Activated T-helper 1 cell treated with anti-CD3 and anti-CD28 coated beads, Interleukin-12 subunit alpha, Interleukin-12 subunit beta, Interleukin-2, Interleukin-4 antibody, amounts not matched to agents 30 ng/mL and 10 ng/mL and 1 ng/mL, durations not matched to agents 14 hours and 24 hours and 36 hours (primary cell): ENCODE measurements at places on chromosomes 6 and 20. TPM values are rescaled to one million over a fixed set of nuclear protein-coding genes. Genes with fewer than 3 reads are reported as not detected.

- DNase-seq = no peak
- no peaks in the 10 kb centered on the region for H3K36me3 ChIP-seq
- H3K4me3 ChIP-seq = no peak overlapping the region
- no peak overlapping the region for H3K27ac ChIP-seq
- H3K27me3 ChIP-seq = peaks cover 16% of the 10 kb centered on the region
- no peaks in the 10 kb centered on the region for H3K4me1 ChIP-seq
These were observed 41.8 kb upstream of the FOXO3 start for GRCh38 chr6:108518714-108519576.

GRCh38 chr20:47370850-47371782 is 14.6 kb upstream of the ZMYND8 start:
- H3K27ac ChIP-seq = no peak overlapping the region
- no peaks in the 10 kb centered on the region for H3K27me3 ChIP-seq
- no peaks in the 10 kb centered on the region for H3K36me3 ChIP-seq
- H3K4me3 ChIP-seq = no peak overlapping the region

The STX11 gene
- total RNA-seq = 24.2 and 24.7 TPM in 2 replicates

DNA sequence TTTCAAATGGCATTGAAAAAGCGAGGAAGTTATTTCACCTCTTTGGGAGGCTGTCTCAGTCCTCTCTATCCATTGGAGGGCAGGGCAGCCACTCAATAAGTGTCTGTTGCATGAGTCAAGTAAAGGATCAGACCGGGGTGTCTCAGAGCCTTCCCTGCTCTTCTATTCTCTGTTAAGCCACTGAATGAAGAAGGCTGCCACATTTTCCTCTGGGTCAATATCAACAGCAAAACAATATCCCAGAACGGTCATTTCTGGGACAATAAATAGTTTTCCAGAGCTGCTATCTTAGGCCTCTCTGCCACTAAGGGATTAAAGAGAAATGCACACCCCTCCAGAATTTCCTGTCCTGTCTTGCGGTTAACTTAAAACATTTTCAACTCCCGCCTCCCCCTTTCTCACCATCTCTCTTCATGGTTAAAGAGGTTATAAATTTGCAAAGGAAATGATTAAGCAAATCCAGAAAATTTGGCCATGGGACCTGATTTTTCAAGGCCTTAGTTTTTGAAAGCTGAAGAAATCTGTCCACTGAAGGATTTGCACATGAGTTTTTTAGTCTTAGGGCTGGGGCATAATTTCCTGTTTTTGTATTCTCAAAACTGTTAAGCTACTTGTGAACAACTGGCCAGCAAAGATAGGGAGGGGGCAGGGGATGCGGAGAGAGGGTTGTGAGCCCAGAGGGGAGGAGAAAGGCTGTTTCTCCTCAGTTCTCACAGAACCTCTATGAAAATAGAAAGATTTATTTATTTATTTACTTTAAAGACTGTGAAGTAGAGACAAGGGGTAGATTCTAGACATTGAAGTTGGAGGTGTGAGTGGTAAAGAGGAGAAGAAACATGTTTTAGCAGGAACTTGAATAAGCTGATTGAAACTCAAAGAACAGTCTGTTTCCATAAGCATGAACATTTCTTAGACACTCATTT is 135.7 kb downstream of the BCAS1 start:
- DNase-seq = no peak
- peaks cover 71% of the 10 kb centered on the region for H3K4me1 ChIP-seq
- peak overlapping the region; percentile 94 for H3K27ac ChIP-seq
- no peaks in the 10 kb centered on the region for H3K27me3 ChIP-seq
- H3K36me3 ChIP-seq = no peaks in the 10 kb centered on the region
- peak overlapping the region; percentile 72 for H3K4me3 ChIP-seq

GRCh38 chr6:26351544-26351953 is 13.4 kb upstream of the BTN3A2 start:
- no peak overlapping the region for H3K27ac ChIP-seq
- DNase-seq = no peak
- H3K4me3 ChIP-seq = no peak overlapping the region
- H3K4me1 ChIP-seq = peaks cover 5% of the 10 kb centered on the region
- H3K36me3 ChIP-seq = no peaks in the 10 kb centered on the region

GRCh38 chr20:15556869-15557268 is 1016.4 kb downstream of the KIF16B start:
- no peaks in the 10 kb centered on the region for H3K36me3 ChIP-seq
- H3K4me3 ChIP-seq = no peak overlapping the region
- no peaks in the 10 kb centered on the region for H3K4me1 ChIP-seq
- H3K27ac ChIP-seq = no peak overlapping the region
